Stimulated activated CD4-positive, alpha-beta T cell treated with anti-CD3 and anti-CD28 coated beads, Interleukin-1b, Interleukin-23, amount 100 ng/mL, for 1 hour (primary cell): ENCODE measurements at places on chromosomes 1 and 21.

- no peak for DNase-seq
These were observed 8.0 kb downstream of the TUT4 start for GRCh38 chr1:52544665-52545525.

- no peak for DNase-seq
These were observed 121.2 kb downstream of the SPSB1 start for GRCh38 chr1:9413877-9414213.

- DNase-seq, result no peak
These were observed 2.5 kb downstream of the INKA2 start for GRCh38 chr1:111736548-111737215.

DNA sequence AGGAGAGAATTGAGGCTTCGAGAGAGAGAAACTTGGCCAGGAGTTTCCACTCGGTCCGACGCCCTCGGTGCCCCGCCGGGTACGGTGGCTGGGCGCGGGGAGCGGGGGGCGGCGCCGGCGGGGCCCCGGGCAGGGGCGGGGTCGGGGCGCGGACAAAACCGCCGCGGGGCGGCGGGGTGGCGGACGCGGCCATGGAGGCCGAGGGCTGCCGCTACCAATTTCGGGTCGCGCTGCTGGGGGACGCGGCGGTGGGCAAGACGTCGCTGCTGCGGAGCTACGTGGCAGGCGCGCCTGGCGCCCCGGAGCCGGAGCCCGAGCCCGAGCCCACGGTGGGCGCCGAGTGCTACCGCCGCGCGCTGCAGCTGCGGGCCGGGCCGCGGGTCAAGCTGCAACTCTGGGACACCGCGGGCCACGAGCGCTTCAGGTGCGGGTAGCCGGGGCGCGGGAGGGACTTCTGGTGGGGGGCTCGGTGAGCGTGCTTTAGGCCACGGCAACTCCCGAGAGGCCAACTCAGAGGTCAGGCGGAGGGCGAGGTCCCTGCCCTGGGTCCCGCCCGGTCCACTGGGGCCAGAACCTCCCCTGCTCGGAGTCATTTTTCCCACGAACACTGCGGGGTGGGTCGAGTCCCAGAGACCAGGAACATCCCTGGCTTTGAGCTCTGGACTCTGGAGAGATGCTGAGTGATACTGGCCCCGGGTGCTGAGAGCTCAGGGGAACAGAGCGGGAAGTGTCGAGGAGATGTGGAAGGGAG lies 431 bp downstream of the RAB42 start:
- no peak for DNase-seq

- DNase-seq, result no peak
These were observed 86.4 kb upstream of the SSX2IP start for GRCh38 chr1:84776639-84777038.

- DNase-seq, result no peak
These were observed 169.2 kb downstream of the ZNF281 start for GRCh38 chr1:200240656-200241055.

DNA sequence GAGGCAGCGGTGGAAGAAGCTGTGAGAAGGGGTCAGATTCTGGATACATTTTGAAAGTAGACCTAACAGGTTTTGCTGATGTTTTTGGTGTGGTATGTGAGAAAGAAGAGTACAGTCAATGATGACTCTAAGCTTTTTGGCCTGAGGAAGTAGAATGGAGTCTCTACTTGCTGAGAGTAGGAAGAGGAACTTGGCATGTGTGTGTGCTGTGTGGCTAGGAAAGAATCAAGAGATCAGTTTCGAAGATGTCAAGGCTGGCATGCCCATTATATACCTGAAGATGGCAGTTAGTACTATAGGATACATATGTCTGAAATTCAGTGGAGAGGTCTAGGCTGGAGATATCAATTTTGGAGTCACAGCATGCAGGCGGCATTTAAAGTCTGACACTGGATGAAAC lies 64.4 kb downstream of the MAB21L3 start:
- no peak for DNase-seq

GRCh38 chr21:28333578-28334075 lies 659.0 kb downstream of the LTN1 start:
- DNase-seq, result no peak
